ENCODE measurements at places on chromosomes 7 and 10.
A peak's percentile ranks its signal among the peaks of the same experiment; 100 is the strongest.

GRCh38 chr10:91571671-91572070 lies 61.2 kb downstream of the PPP1R3C start:
- no peak for DNase-seq

DNA sequence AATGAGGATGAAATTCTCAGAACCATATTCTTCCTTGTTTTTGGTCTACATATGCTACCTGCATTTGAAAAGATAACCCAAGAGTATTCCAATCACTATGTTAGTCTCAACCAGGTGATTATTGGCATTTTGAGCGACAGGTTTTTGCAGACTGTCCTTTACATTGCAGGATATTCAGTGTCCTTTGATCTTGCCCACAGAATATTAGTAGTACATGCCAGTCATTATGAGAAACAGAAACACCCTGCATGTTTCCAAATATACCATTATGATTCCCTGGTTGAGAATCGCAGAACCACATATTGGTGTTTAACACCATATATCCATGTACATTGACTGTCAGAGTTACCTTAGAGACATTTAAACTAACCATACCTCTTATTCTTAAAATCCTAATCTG lies 30.6 kb downstream of the TMEM243 start:
- DNase-seq, result no peak

GRCh38 chr7:1669954-1670893 lies at the start of gene ELFN1:
TSS of gene ELFN1 (plus strand) at chr7:1670277. CDS start at chr7:1744597, 74,320 bp downstream.
- peak; percentile 24 for DNase-seq

DNA sequence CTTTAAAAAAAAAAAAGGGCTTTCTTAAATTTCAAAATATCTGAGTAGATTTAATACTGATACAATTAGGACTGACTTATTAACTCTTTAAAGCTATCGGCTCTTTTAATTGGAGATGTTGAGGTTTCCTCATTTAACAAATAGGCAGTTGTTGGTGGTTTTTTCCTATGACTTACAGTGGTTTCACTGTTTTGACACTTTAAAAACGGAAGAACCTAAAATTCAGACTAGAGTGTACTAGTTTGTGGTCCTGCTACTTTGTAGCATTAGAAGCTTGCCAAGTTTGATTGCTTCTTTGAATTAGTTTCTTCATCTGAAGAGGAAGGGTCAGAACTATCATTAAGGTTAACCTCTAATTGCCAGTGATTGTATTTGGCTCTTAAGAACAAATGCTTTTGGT lies 27.7 kb downstream of the CUL1 start:
- no peak for DNase-seq

GRCh38 chr7:5283421-5284303 lies 919 bp downstream of the SLC29A4 start:
- no peak for DNase-seq

All from lower lobe of right lung (tissue), 2 donors.